Type B pancreatic cell (in vitro differentiated cells): ENCODE measurements at places on chromosomes 12 and 14. TPM values are rescaled to one million over a fixed set of nuclear protein-coding genes. Genes with fewer than 3 reads are reported as not detected.
A peak's percentile ranks its signal among the peaks of the same experiment; 100 is the strongest.

Gene PLBD1
- total RNA-seq: 21.1 and 30.5 TPM in 2 replicates

Gene NEUROD4
- 1.6 and 3.3 TPM in 2 replicates for total RNA-seq

- DNase-seq: no peak
These were observed 9.0 kb downstream of the LRTM2 start for GRCh38 chr12:1829306-1829900.

GRCh38 chr14:67491285-67491684, 2.8 kb upstream of the TMEM229B start:
- DNase-seq: no peak

DNA sequence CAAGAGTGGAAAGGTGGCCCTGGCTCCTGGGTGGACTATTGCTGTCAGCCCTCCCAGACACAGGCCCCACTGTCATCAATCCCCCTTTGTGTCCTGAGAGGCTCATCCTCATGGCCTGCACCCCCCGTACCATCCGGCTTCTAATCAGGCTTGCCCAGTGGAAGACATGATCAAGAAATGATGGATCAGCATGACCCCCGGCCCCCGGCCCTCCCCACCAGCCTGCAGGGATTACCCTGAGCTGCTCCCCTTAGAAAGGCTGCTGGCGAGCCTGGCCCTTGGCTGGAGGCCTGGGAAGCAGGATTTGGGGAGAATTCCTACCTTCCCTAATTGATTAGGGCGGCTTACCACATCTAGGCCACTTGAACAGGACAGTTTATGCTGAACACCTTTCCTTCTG, 171.2 kb downstream of the PIWIL1 start:
- DNase-seq: no peak

DNA sequence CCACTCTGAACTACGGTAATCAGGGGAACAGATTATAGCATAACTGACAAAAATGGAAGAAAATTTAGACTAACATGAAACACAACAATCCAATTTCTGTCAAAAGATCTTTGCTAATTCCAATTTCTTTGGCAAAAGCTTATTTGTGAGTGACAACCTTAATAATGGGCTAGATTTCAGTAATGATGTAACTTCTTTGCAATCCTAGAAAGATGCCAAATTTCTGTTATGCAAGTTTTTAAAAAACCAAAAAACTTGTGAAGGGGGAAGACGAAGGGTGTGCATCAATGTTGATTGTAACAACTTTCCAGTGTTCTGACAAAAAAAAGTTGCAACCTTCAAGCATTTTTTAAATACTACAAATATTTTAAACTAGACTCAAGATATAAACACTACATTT, 59.9 kb downstream of the DICER1 start:
- DNase-seq: no peak

GRCh38 chr14:24388474-24389179, 10.2 kb upstream of the NYNRIN start:
- DNase-seq: no peak

Gene IGF1
- total RNA-seq: 8.4 and 16.1 TPM in 2 replicates

- no peak for DNase-seq
These were observed 148.0 kb downstream of the PDZRN4 start for GRCh38 chr12:41336041-41336549.

DNA sequence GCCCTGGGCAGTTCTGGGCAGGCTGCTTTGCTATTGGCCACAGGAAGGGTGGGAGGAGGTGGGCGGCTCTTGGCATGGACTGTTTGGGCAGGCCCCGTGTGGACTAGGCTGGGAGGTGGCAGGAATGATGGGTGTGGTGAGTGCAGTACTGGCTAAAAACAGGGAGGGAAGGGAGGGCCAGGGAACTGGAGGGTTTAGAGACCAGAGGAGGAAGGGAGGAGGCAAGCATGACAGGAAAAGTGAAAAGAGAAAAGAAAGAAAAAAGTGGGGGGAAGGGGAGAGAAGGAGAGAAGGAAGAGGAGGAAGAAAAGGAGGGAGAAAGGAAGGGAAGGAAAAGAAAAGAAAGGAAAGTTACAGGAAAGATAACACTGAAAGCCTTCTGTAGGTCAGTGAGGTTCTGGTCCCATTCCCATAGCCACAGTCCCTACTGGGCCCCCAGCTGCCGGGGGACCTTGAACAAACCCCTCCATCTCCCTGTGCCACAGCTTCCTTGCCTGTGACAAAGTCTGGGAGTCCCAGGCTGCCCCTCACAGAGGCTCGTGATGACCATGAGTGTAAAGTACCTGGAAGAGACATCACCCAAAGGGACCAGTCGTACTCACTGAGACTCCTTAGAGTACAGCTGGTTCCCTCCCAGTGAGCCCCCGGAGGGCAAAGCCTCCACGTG, 1.1 kb upstream of the C14orf132 start:
- DNase-seq: peak; percentile 62

- no peak for DNase-seq
These were observed at the start of gene OR8S1 for GRCh38 chr12:48525332-48525731. Gene OR8S1, plus strand, starts transcription at chr12:48525632. Its CDS starts 0 bp downstream, at chr12:48525632.

DNA sequence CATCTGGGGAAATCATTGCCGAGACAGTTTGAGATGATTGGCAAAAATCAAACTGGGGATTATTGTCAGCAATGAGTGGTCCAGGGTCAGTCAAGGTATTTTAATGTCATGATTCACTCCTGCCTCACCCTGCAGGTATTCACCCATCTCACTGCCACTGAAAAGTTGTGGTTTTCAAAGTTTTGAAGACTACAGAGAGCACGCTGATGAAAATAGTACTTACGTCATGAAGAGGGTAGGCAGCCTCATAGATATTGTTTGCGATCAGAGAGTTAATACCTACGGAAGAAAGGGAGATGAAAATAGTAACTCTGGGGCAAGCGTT, 138.0 kb downstream of the ANO2 start:
- DNase-seq: no peak

DNA sequence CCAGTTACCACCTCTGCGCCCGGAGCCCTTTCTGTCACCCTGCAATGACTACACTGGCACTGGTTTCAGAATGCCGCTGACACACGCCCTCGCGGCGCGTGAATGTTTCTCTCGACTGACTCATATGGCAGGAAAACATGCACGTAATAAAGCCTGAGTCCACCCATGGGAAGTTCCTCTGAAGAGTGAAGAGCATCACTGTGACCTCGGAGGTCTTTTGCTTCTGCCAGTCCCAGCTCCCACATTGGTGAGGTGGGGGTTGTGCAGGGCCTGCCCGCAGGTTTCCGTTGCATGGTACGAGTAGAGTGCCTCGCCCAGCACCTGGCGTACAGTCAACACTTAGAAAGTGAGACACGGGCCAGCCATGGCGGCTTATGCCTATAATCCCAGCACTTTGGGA, 11.1 kb upstream of the SLC6A12 start:
- DNase-seq: peak; percentile 64
